Fibroblast of skin of scalp (primary cell): ENCODE measurements at places on chromosomes 6 and 20.

DNA sequence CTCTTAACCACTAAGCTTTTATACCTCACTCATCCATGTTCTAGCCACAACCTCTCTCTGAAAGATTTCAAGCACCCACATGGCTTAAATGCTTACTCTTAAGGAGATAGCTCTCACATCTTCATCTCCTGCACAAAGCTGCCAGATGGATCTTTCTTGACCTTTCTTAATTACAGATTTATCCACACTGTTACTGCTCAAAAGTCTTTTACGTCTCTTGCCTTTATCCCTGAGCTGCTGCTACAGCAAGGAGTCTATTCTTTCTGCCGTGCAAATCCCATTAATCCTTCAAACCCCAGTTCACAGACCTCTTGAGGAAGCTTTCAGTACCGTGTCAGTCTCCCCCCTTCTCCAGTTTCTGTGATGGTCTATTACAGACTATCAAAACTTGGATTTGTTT is 54.6 kb downstream of the B4GALT5 start:
- no peak for DNase-seq

- DNase-seq = no peak
Observed at GRCh38 chr6:32393665-32394420, 13.1 kb downstream of the BTNL2 start.

DNA sequence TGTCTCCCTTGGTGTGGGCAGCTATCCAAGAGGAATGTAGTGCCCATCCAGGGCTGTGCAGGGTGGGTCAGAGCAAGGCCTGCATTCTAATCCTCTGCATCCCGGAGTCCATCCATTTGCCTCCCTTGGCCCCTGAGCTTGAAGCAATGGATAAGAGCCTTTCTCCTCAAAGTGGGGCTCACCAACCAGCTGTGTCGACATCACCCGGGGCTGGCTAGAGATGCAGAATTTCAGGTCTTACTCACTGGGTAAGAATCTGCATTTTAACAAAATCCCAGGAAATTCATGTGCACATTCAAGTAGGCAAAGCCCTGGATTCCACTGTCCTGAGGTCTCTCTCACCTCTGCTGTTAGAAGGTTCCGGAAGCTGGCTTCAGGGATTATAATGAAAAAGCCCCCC is 95.3 kb downstream of the MDGA1 start:
- DNase-seq = peak; percentile 47

- DNase-seq = peak; percentile 31
Observed at GRCh38 chr6:116300566-116300965, 20.8 kb upstream of the TSPYL1 start.

- no peak for DNase-seq
Observed at GRCh38 chr6:167795874-167796191, 30.9 kb upstream of the AFDN start.

GRCh38 chr20:52746190-52746589 is 226.0 kb upstream of the TSHZ2 start:
- peak; percentile 3 for DNase-seq

DNA sequence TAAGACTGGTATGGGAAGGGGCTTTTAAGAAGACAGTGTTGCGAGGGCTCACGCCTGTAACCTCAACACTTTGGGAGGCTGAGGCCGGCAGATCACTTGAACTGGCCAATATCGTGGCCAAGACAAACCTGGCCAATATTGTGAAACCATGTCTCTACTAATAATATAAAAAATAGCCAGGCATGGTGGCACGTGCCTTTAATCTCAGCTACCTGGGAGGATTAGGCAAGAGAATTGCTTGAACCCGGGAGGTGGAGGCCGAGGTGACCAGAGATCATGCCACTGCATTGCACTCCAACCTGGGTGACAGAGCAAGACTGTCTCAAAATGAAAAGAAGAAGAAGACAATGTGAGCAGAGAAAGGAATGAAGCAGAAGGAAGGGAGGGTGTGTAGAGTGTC is 242.2 kb downstream of the TSHZ2 start:
- DNase-seq = no peak

DNA sequence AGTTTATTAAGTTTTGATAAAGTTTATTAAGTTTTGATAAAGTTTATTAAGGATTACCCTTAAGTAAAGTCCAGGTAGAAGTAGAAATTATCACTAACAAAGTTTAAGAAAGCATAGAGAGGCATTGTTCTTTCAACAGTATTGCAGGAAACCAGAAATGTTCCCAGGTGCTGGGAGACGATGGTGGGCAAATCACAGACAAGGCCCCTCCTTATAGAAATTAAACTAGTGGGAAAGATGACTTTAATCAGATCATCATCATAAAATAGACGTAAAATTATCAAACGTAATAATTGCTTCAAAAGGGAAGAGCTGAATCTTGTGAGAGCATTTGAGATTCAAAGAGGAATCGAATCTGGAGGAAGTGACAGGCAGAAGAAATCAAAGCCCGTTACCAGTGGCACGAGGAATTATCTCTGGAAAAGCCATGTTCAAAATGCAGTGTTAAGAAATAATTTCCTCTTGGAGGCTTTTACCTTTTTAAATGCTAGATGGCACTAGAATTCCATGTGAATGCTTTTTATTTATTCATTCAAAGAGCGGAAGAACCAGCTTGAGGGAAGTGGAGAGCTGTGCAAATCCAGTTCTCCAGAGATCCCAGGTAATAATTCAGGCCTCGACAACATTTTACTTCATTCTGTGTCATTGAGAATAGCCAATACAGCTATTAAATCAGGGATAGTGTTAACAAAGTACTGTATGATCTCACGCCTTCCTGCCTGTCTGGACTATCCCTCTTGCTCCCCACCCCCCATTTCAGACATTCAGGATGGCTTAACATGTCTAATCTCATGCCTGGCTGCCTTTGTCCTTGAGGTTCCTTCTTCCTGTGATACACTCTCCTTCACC is 1.0 kb upstream of the APMAP start:
- peak; percentile 62 for DNase-seq

GRCh38 chr6:68134796-68135195 is 500.3 kb upstream of the ADGRB3 start:
- DNase-seq = peak; percentile 3

GRCh38 chr6:7719364-7719850 is 6.5 kb upstream of the BMP6 start:
- no peak for DNase-seq

- no peak for DNase-seq
Observed at GRCh38 chr6:148138573-148138972, 204.1 kb upstream of the SASH1 start.

DNA sequence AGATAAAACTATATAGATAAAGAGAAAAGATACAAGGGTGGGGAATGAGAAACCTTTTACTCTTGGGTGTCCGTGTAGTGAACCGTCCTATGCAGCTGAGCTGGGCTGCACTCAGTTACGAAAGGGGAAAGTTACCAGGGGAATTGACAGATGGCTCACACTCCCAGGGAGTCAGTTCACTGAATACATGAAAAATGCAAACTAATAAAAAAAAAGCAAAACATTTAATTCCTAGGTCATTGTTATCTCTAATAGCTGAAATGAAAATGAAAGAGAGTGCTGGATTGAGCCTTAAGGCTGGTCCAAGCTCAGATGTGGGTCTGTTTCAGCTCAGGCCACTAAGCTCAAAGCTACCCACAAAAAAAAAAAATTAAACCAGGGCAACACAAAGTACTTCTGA is 138.0 kb downstream of the THBS2 start:
- DNase-seq = no peak

DNA sequence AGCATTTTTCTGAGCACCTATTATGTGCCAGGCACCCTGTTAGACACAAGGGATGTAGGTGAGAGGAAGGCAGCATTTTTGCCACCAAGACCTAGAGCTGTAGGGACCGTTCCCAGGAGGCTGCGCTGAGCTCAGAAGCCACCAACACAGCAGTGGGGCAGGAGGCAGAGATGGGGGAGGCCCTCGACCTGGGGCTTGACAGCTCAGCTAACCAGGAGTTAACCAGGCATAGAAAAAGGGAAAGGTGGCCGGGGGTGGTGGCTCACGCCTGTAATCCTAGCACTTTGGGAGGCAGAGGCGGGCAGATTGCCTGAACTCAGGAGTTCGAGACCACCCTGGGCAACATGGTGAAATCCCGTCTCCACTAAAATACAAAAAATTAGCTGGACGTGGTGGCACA is 29.5 kb downstream of the KIF25 start:
- no peak for DNase-seq

DNA sequence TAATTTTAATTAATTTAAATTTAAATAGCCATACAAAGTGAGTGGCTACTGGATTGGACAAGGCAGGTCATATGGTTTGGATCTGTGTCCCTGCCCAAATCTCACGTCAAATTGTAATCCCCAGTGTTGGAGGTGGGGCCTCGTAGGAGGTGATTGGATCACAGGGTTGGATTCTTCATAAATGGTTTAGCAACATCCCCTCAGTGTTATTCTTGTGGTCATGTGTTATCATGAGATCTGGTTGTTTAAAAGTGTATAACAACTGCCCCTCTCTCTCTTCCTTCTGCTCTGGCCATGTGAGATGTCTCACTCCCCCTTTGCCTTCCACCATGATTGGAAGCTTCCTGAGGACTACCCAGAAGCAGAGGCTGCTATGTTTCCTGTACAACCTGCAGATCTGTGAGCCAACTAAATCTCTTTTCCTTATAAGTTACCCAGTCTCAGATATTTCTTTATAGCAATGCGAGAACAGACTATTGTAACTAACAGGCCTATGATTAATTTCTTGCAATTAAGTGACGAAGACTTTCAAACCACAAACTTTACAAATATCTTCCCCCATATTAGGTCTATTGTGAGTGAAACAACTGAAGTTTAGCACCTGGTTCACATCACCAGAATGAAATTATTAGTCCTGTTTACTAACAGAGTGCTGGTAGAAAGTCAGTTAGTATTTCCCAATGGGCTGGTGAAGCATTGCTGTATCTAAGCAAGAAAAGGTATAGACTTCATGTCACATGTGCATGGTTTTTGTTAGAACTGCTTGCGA is 60.0 kb upstream of the TNFAIP3 start:
- no peak for DNase-seq

DNA sequence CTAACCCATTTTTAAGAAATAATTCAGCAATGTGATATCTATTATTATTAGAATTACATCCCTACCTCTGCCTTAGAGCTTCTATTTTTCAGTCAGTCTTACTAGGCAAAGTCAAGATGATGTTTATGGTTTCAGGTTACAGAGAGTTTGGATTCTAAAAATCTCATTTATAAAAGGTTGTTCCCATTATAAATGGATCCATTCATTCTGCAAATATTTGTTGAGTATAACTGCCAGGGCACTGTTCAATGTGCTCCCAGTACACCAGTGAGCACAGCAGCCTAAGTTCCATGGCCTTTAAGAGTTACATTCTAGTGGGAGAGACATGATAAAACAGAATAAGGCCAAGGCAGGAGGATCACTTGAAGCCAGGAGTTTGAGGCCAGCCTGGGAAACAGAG is 75.9 kb upstream of the EYA4 start:
- no peak for DNase-seq
